ENCODE measurements at places on chromosomes 1 and 21. TPM values are rescaled to one million over a fixed set of nuclear protein-coding genes. Genes with fewer than 3 reads are reported as not detected.

DNA sequence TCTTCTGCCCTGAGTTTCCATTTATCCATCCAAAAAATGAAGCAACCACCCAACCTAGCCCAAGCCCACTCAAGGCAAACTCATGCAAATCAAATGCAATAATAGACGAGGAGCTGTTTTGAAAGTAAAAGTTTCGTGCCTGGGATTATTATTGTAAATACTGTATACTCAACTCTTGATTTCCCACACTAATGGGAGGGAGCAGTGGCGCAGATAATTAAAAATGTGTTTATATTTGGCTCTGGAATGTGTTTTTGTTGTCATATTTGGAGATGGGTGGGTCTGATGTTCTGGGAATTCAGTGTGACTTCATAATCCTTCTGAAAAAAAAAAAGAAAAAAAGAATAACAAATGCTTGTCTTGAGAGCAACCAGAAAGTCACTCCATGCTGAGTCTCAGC lies 52.5 kb downstream of the KLHDC7A start:
- H3K27ac ChIP-seq: no peak overlapping the region
- H3K4me1 ChIP-seq: no peaks in the 10 kb centered on the region
- DNase-seq: no peak
- no peaks in the 10 kb centered on the region for H3K36me3 ChIP-seq

DNA sequence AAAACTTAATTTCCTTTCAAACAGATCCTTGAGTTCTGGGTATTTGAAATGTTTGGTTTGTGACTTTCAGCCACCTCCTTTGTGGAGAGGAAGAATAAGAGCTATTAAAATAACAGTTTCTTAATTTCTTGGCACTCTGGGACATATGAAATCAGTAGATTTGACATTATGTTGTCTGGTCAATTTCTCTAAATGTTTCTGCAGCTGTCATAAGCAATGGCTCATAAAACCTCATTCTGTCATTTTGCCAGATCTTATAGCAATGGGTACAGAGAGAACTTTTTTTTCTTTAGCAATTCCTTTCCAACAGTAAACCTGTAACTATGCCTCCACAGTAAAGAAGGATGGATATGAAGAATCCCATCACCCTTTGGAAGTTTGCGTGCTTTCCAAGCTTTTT lies 52.6 kb downstream of the LAMC1 start:
- no peak overlapping the region for H3K4me3 ChIP-seq
- no peak for DNase-seq
- H3K4me1 ChIP-seq: peaks cover 59% of the 10 kb centered on the region
- no peak overlapping the region for H3K27ac ChIP-seq
- H3K27me3 ChIP-seq: no peaks in the 10 kb centered on the region

DNA sequence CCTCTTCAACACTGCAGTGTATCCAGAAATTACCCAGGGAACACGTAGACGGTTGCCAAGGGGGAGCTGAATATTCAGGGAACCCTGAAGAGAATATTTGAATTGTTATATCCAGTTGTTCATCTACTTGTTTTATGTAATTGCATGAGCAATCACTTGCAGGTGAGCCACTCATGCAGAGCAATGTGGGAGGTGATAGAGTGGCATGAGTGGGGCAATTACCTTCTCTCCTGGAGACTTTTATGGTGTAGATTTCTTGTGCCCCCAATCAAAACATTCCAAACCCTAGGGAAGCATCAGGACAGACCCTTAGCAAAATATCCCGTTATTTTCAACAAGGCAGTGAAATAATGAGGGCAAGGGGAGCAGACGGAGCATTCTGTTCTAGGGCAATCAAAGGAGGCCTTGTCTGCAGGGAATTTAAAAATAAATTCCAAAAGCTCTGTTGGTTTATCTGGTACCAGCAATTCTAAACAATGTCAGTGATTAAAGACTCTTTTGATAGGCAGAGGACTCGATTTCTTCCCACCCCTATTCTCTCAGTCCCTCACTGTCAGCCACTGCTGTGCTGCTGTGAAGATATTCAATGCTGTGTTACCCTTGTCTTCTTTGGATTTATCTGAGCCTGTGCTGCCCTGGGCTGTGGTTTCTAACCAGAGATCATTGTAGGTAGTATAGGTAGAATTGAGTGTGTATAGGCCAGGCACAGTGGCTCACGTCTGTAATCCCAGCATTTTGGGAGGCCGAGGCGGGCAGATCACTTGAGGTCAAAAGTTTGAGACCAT lies 180.2 kb upstream of the MAP1LC3C start:
- H3K4me3 ChIP-seq: no peak overlapping the region
- H3K27me3 ChIP-seq: no peaks in the 10 kb centered on the region
- no peak for DNase-seq
- no peaks in the 10 kb centered on the region for H3K4me1 ChIP-seq
- no peaks in the 10 kb centered on the region for H3K36me3 ChIP-seq
- H3K27ac ChIP-seq: no peak overlapping the region

GRCh38 chr1:90612033-90612432 lies 105.1 kb downstream of the BARHL2 start:
- no peaks in the 10 kb centered on the region for H3K36me3 ChIP-seq
- H3K27me3 ChIP-seq: no peaks in the 10 kb centered on the region
- no peak overlapping the region for H3K4me3 ChIP-seq
- H3K4me1 ChIP-seq: no peaks in the 10 kb centered on the region

Gene S100A7
- not detected for total RNA-seq

Gene ZNF683
- 1.3 TPM for total RNA-seq

DNA sequence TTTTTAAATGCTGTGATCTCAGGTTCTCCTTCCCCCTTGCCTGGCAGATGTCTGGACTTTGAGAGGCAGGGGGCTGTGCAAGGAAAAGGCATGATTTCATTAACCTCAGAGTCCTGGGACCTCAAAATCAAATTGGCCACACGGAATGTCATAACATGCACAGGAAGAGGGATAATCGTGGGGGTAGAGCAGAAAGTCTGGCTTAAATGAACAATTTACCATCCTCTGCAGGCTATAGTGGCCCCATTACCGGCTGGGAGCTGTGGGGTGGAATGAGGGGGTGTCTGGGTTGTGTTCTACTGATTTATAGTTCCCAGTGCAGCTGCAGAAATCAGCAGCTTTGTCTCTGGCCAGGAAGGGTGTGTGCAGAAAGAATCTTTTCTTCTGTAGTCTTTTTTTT lies 10.8 kb downstream of the OPRD1 start:
- H3K4me1 ChIP-seq: no peaks in the 10 kb centered on the region
- no peaks in the 10 kb centered on the region for H3K27me3 ChIP-seq
- H3K36me3 ChIP-seq: no peaks in the 10 kb centered on the region
- no peak overlapping the region for H3K4me3 ChIP-seq

Gene LYPD8
- not detected for total RNA-seq

Gene SFN
- 21.0 TPM for total RNA-seq

DNA sequence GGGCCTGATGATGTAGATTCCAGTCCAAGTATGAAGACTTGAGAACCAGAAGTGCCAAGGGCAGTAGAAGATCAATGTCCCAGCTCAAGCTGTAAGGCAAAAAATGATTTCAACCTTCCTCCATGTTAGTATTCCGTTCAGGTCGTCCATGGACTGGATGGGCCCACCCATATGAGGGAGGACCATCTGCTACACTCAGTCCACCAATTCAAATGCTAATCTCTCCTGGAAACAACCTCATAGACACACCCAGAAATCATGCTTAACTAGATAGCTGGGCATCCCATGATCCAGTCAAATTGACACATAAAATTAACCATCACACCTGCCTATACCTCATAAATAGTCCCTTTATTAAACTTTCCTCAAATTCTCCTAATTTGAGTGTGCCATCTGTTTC lies 73.3 kb upstream of the NFASC start:
- H3K4me3 ChIP-seq: no peak overlapping the region
- H3K36me3 ChIP-seq: no peaks in the 10 kb centered on the region
- no peak overlapping the region for H3K27ac ChIP-seq
- DNase-seq: no peak
- no peaks in the 10 kb centered on the region for H3K27me3 ChIP-seq

Gene FOXO6
- total RNA-seq: 0.31 TPM

Gene KTI12
- total RNA-seq: 7.6 TPM

- DNase-seq: peak; percentile 23
- H3K4me1 ChIP-seq: peaks cover 13% of the 10 kb centered on the region
- H3K36me3 ChIP-seq: no peaks in the 10 kb centered on the region
- no peaks in the 10 kb centered on the region for H3K27me3 ChIP-seq
- peak overlapping the region; percentile 70 for H3K4me3 ChIP-seq
Measured at GRCh38 chr1:32539584-32540571, 651 bp downstream of the ZBTB8A start.

All from upper lobe of left lung (tissue), 6 donors.